Naive thymus-derived CD4-positive, alpha-beta T cell (primary cell): ENCODE measurements at places on chromosomes 5 and 9. TPM values are rescaled to one million over a fixed set of nuclear protein-coding genes. Genes with fewer than 3 reads are reported as not detected.

DNA sequence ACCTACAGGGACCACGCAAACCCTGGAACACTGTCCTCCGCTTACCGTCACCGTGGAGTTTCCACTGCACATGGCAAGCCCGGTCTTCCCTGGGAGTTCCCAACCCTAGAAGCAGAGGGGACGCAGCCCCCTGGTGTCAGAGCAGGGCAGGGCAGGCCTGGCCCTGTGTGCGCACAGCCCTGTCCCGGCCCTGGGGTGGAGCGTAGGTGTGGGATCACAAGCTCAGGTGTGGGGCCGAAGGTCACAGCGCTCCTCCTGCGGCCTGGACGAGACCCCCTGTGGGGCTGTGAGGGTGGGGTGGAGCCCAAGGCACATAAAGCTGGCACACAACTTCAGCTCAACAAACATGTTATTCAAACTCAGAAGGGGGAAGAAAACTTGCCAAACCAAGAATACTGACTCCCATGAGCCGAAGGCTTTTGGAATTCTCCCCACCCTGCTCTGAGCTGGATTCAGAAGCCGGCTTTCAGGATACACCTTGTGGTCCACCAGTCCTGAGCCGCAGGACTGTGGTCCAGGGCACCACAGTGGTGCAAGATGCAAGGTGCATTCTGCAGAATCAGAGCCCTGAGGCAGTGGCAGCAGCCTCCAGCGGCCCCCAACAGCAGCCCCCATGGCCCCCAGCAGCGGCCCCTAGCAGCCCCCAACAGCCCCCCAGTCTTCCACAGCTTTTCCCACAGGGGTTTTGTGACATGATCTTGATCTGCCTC lies 11.8 kb upstream of the EXOC3 start:
- H3K27ac ChIP-seq: no peak overlapping the region
- no peaks in the 10 kb centered on the region for H3K27me3 ChIP-seq
- no peaks in the 10 kb centered on the region for H3K36me3 ChIP-seq
- no peak overlapping the region for H3K4me3 ChIP-seq
- DNase-seq: peak; percentile 21
- H3K4me1 ChIP-seq: no peaks in the 10 kb centered on the region

DNA sequence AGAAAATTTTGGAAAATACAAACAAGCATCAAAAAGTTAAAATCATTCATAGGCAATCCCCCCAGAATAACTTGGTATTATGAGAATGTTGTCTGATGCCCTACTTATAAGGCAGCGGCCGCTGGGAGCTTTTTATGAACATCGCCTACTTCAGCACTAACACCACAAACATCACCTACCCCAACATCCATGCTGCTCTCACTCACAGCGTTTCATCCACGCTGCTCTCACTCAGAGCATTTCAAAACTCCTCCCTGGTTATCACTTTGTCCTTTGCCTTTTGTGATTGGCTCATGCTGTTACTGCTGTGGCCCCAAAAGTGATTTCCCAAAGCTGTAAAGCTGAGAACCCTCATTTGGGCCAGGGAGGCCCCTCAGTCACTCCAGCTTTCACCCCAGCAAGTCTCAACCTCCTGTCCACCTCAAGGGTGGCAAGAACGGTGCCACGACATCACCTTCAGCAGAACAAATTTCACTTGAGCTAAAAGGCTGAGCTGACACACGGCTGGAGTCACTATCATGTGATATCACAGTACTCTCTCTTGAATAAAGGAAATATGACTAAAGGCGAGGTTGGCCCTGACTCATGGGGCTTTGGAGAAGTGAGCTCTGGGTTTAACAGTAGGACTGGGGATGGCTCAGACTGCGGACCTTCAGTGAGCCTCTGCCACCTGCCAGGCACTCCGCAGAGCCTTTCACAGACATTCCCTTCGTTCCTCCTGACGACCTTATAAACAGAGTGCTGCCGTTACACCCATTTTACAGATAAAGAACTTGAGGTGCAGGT lies 25.2 kb downstream of the SHC3 start:
- H3K27ac ChIP-seq: no peak overlapping the region
- no peak overlapping the region for H3K4me3 ChIP-seq
- no peaks in the 10 kb centered on the region for H3K36me3 ChIP-seq

DNA sequence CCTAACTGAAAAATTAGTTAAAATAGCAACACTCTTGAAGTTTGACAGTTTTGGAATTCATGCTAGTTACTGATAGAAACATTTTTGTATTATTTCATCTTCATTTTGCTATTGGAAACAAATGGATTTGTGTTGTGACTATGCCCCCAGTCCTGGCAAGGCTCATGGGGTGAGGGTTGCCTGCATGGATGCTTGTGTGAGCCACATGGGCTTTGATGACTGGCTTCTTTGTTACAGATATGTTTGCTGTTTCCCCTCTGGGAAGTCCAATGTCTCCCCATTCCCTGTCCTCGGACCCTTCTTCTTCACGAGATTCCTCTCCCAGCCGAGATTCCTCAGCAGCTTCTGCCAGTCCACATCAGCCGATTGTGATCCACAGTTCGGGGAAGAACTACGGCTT lies 44.2 kb downstream of the CD180 start:
- H3K4me1 ChIP-seq: peaks cover 4% of the 10 kb centered on the region
- H3K27me3 ChIP-seq: no peaks in the 10 kb centered on the region
- DNase-seq: no peak
- no peak overlapping the region for H3K27ac ChIP-seq
- H3K36me3 ChIP-seq: peaks cover 43% of the 10 kb centered on the region
- H3K4me3 ChIP-seq: no peak overlapping the region

DNA sequence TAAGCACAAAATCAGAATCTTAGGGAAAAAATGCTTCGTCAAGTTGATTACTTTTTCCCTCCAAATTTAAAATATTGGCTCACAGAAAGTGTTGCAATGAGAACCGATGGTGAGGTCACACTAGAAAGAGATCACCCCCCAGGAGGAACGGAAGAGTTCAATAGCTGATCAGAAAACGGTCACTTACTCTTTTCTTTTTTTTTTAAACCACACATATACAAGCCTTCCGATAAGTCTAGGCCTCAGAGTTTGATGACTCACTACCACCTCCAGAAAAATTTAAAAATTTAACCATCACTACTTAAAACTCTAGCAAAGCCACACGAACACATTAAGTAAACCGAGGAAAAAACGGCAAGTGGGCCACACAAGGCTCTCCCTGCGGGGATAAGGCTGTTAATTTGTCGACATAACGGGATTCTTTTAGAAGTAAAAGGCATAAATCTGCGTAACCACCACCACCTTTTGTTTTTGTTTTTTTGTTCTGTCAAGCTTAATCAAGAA lies 1.2 kb downstream of the SURF4 start:
- peaks cover 14% of the 10 kb centered on the region for H3K36me3 ChIP-seq
- peak overlapping the region; percentile 98 for H3K27ac ChIP-seq
- H3K27me3 ChIP-seq: no peaks in the 10 kb centered on the region
- H3K4me1 ChIP-seq: peaks cover 44% of the 10 kb centered on the region

DNA sequence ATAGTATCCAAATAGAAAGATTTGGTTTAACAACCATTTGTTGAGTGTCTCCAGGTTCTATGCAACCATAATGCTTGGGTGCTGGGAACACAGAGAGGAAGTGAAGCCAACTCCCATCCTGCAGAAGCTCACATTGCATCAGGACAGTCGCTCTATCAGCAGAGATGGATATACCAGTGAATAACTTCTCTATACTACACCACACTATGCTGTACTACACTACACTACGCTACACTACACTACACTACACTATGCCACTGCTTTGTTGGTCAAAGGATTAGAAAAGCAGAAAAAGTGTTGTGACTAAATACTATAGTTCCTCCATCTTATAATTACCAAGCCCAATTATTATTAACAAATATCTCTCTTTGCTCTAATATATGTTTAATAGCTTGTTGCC lies 89.2 kb upstream of the PRRC1 start:
- H3K4me3 ChIP-seq: no peak overlapping the region
- H3K36me3 ChIP-seq: no peaks in the 10 kb centered on the region
- H3K27ac ChIP-seq: no peak overlapping the region
- no peak for DNase-seq
- H3K27me3 ChIP-seq: no peaks in the 10 kb centered on the region

DNA sequence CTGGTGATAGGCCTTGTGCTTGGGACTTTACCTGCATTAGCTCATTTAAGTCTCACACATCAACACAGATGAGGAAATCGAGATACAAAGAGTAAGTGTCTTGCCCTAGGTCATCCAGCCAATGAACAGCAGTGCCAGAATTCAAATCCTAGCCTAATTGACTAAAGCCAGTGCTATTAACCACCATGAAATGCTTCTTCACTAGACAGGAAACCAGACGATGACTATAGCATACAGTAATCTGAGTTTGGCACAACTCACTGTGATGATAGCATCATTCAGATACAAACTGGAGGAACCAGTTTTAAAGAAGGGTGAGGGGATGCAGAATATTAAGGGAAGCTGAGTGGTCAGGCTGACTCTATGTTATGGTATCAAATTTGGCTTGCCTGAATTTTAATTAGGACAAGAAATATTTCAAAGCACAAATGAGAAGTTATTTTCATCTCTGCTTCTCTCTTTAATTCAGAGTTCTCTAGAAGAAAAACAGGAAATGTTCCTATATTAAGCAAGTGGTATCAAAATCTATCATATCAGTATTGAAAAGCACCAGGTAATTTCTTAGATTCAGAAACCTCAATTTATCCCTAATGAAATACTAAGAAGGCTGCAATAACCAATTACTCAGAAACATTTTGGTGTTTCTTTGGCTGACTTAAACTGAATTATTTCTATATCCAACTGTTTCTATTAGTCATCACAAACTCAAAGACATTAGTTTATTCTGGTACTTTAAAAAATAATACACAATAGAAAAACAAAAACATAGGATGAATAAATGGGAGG lies 147.0 kb upstream of the RASA1 start:
- H3K4me3 ChIP-seq: no peak overlapping the region
- no peaks in the 10 kb centered on the region for H3K36me3 ChIP-seq
- DNase-seq: no peak
- H3K27ac ChIP-seq: no peak overlapping the region
- H3K27me3 ChIP-seq: no peaks in the 10 kb centered on the region

Gene ADAMTS13
- 1.6 TPM for total RNA-seq

Gene OR1J2
- total RNA-seq: not detected

Gene MYOZ3
- total RNA-seq: not detected in 2 replicates
